ENCODE measurements at places on chromosomes 2 and 18.

DNA sequence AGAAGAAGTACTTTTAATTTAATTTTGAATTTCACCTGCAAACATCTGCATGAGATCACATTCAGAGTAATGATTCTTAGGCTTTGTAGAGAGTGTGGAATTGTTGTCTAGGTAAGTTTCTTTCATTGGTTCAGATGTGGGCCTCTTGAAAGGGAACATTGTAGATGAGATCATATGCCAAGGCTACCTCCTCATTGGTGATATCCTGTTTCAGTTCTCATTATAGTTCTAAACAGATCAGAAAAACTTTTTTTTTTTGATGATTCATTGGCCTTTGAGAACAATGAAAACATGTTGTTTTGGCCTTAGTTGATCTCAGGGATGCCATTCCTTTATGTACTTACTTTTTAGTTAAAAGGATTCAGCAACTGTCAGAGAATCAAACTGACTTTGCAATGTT, 44.5 kb downstream of the EML6 start:
- DNase-seq: no peak

GRCh38 chr18:741931-742512, 29.6 kb upstream of the ENOSF1 start:
- DNase-seq: peak; percentile 36

- no peak for DNase-seq
Observed at GRCh38 chr2:8406271-8406670, 275.6 kb upstream of the ID2 start.

DNA sequence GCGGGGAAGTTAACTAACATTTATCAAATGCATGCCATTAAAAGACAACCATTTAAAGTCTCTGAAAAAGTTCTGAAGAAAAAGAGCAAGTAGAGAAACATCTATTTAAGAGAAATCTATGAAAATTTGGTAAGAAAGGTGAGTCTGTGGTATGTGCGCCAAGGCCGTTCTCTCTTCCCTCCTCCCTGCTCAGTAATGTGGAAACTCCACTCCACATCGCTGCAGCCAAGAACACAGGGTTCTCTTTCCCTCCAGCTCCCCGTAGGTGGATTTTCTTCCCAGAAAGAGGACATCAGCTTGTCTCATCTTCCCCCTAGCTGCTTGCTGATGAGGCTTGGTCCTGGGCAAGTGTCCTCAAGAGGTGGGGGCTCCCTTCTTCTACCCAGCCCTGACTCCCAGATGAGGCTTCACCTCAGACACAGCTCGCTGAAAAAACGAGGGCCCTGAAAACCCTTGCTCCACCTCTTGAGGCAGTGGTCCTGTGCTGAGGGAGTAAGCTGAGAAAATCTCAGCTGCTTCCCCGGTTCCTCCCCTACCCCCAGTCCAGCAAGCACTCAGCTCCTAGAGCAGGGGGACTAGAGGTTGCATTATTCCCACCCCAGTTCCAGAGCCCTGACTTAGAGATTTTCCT, 45.8 kb upstream of the PTPRM start:
- DNase-seq: no peak

GRCh38 chr2:29420999-29421782, 306.0 kb downstream of the CLIP4 start:
- no peak for DNase-seq

DNA sequence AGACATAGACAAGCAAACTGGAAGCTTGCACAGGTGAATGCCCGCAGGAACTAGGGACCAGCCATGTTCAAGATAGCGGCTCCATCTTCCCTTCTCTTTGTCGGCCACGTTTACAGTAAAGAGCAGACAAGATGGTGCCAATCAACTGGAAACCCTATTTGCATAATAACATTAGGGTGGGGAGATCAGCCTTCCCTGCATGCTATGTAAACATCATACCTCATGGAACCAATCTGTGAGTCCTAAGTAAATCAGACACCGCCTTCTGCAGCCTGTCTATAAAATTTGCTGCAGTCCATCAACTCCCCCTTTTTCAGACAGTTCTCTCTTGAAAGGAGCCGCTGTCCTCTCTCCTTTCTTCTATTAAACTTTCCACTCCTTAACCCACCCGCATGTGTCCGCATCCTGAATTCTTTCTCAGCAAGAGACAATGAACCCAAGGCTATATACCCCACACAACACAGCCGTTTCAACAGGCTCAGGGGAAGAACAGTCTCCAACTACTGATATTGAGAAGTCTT, 384.4 kb downstream of the EIPR1 start:
- no peak for DNase-seq

- no peak for DNase-seq
Observed at GRCh38 chr18:75696391-75696790, 268.9 kb upstream of the SMIM21 start.

GRCh38 chr2:219294356-219295351, 14.5 kb downstream of the PTPRN start:
- peak; percentile 91 for DNase-seq

DNA sequence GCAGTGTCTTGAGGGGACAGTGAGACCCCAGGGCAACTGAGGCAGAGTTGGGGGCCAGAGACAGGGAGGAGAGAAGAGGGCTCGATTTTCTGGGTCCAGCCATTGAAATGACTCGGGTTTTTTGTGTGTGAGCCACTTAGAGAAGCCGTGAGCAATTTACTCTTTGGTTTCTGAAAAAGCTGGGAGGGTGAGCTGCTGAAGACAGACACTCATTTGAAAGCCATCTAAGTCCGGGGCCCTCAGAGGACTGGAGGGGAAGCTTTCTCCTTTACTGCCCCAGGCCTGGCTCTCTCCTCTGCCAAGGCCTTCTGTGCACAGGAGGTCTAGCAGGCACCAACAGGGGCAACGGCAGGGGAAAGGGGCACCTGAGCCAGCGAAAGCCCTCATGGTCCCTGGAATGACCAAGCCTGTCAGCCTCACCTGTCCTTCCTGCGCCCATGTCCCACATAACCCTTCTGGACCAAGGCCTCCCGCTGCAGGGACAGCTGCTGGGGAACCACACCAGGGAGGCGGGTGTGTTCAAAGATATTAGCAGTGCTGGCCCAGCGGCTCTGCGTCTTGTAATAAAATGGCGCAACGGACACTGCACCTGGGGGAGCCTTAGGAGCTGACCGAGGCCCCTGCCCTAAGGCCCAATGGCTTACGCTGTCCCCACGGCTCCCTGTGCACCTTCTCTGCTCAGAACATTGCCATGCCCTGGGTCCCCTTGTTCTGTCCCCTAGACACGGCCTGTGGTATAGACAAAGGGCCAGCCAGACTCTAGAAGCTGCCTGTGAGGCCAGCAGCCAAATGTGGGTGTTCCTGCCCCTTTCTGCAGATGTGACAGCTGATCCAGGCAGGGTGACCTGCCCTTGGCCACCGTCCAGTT, 45.8 kb downstream of the HS6ST1 start:
- DNase-seq: no peak

GRCh38 chr2:85761-86160, 39.5 kb upstream of the FAM110C start:
- no peak for DNase-seq

DNA sequence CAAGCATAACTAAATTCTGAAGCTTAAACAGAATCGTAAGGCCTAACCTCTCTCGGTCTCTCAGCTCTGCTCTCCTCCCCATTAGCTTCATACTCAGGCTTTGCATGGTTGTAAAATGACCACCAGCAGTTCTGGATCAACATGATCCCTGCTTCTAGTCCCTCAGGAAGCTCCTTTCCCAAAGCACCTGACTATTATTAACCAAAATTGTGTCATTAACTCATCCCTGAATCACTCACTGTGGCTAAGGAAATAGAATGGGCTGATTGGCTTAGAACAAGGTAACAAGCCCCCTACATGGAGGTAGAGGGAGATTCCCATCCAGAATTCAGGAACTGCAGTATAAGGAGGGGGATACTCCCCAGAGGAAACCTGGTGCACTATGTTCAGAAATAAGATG, 448.3 kb downstream of the ARHGAP15 start:
- no peak for DNase-seq

DNA sequence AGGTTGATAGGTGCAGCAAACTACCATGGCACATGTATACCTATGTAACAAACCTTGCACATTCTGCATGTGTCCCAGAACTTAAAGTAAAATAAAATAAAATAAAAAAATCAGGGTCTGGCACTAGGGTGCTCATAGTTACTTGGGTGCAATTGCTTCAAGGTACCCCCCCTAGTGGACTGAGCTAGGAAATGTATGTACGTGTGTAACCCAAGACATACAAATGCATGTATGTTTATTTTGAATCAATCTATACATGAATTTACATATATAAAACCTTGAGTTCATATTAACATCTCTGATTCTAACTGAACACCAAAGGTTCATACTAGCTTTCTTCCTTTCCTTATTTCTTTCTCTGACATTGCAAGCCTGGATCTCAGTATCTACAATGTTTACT, 51.5 kb downstream of the USP37 start:
- DNase-seq: no peak

- no peak for DNase-seq
Observed at GRCh38 chr2:30031184-30031583, 109.8 kb upstream of the ALK start.

GRCh38 chr18:58124475-58124874, 80.4 kb downstream of the NEDD4L start:
- DNase-seq: no peak

DNA sequence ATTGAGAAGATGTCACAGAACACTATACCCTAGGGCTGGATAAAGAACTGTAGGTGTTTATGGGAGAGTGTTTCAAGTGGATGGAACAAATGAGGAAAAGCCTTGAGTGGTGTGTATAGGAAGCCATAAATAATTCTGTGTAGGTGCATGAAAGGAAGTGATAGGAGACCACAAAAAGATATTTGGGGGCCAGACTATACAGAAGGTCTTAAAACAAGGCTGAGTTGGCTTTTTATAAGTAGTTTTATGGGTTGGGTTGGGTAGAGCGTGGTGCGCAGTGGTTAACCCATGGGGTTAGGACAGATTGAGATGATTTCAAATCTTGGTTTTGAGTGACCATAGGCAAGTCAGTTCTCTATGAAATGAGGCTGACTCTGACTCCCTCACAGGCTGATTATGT, 110.5 kb downstream of the PKP4 start:
- no peak for DNase-seq

DNA sequence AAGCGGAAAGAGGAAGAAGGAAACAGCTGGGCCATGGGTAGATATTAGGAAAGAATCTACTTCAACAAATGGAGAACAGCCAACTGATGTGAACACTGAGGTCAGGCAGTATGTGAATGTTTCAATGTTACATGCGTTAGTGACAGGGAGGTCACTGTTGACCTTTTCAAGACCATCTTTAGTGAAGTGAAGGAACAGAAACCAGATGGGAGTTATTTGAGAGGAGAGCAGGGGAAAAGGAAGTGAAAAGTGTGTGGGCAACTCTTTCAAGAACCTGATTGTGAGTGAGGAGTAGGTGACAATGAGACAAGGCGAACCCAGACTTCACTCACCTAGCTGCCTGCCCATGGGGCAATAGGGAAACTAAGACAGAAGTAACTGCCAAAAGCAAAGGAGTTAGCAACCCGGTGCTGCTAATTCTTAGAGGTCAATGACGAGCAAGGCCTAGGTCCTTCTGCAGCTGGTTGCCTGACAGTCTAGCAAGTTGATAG, 67.0 kb downstream of the SP3 start:
- DNase-seq: no peak

DNA sequence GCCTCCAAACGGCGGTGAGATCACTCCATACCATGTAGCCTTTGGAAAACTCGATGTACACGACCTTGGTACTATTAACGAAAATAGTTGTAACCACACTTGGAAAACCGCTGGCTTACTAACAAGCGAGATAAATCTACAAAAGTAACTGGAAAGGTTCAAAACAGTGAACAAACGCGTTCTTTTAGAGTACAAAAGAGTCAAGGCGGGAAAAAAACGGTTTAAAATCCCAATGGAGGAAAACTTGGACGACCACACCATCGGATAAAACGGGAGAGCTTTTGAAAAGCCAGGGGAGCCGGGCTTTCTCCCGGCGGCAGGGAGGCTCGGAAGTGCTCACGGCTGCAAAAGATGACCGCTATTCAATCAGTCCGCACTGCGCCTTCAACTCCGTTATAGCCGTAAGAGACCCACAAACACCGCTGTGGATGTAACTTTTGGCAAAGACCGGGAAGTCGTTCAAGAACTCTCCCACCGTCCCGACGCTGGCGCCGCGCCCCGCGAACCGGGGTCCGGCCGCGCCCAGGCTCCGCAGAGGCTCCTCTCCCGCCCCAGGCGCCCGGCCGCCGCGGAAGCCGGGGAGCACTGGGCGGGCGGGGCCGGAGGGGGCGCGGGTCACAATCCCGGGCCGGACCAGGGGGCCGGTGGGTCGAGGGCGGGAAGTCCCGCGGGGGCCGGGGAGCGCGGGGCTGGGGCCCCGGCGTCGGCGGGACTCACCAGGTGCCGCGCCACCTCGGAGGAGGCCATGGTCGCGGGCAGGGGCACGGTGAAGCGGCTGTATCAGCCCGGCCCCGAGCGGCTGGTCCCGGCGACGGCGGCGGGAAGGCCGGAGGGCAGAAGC, 465 bp downstream of the SEPTIN10 start:
- DNase-seq: peak; percentile 47

- DNase-seq: no peak
Observed at GRCh38 chr2:19751631-19752030, 150.2 kb downstream of the TTC32 start.

GRCh38 chr18:8707556-8708300, 2.4 kb downstream of the MTCL1 start:
- DNase-seq: no peak

GRCh38 chr2:25184254-25184653, 15.9 kb upstream of the POMC start:
- no peak for DNase-seq

DNA sequence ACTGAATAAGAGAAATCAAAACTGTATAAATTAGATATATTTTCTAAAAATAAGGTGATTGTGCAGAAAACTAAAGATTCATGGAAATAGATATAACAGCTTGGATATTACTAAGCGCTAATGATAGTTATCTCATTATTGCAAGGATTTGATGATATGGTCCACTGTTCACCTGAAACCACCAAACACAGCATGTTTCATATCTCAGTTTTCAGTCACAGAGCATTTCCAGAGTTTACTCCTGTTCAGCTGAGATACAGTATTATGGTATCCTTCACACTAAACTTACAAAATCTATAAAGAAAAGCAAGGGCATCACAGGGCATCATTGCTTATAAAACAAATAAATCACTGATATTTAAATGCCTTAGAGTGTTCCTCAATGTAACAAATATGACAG, 591.6 kb downstream of the ERBB4 start:
- no peak for DNase-seq

DNA sequence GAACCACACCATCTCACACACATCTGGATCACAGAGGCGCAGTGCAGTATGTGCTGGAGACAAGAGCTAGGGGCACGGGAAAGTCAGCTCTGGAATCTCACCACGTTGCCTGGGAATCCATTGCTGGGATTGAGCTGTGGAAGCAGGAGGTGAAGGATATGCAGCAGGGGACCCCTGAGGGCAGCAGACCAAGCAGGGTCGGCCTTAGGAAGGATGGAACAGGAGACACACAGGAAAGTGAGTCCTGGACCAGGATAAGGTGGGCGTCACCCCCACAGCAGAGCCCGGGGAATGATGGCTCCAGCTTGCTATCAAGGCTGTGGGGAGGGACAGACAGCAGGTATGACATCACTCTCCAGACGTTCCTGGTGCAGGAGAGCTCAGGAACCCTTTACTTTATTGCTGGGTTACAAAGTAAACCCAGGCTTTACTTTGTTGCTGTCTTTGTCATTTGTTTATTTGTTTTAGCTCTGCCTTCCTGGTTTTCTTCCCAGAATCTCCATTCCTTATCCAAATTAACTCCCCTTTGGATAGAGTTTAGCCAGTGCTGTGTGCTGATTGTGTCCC, 329.8 kb upstream of the MYT1L start:
- DNase-seq: no peak
